ENCODE measurements at places on chromosomes 12 and 14.
A peak's percentile ranks its signal among the peaks of the same experiment; 100 is the strongest.

DNA sequence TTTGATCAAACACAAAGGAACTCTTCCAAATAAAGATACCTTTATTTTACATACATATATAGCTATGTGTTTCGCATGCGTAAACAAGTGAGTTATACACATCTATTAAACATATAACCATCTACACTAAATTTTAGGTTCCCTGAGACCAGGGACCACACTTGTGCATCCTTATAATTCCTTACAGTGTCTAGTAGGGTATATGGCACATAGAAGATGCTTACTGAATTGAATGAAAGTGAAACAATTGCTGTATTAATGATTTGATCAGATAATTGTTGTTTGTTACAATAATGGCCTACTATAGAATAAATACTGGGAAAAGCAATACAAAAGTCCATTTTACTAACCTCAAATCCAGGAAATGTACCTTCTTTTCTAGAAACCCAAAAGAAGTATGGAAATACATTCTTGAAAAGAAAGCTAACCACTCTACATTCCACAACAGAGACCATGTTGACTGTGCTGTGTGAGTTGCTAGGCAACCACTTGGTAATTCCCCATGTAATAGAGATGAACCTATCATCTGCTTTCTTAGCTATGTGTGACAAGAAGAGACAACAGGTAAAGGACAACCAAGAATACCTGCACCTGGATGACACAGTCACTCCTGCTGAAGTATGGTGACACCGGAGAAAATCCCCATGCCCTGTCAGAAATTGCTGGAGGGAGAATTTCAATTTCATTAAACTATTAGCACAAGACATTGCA, 11.9 kb upstream of the CIPC start:
- no peak overlapping the region for H3K27ac ChIP-seq
- no peaks in the 10 kb centered on the region for H3K36me3 ChIP-seq
- H3K27me3 ChIP-seq = peaks cover 12% of the 10 kb centered on the region
- no peaks in the 10 kb centered on the region for H3K4me1 ChIP-seq

GRCh38 chr14:96072746-96073145, 33.6 kb downstream of the C14orf132 start:
- DNase-seq = no peak

- H3K4me3 ChIP-seq = no peak overlapping the region
- H3K4me1 ChIP-seq = no peaks in the 10 kb centered on the region
- H3K27me3 ChIP-seq = no peaks in the 10 kb centered on the region
- no peaks in the 10 kb centered on the region for H3K36me3 ChIP-seq
- H3K27ac ChIP-seq = no peak overlapping the region
Observed at GRCh38 chr12:59874781-59875180, 279.0 kb downstream of the SLC16A7 start.

DNA sequence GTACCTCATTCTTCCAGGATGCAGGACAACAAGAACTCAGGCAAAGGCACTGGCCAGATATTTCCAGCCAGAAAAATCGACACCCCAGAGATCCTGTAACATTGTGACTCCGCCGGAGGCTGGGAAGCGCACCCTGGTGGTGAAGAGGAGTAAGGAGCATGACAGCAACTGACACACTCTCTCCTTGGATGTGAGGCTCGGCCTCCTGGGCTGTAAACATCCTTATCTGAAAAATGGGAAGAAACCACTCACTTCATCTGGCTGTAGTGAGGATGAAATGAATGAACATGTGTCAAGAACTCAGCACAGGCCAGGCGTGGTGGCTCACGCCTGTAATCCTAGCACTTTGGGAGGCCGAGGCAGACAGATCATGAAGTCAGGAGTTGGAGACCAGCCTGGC, 27.5 kb downstream of the TCHP start:
- H3K4me3 ChIP-seq = no peak overlapping the region
- DNase-seq = peak; percentile 41
- H3K36me3 ChIP-seq = peaks cover 19% of the 10 kb centered on the region

GRCh38 chr12:74890237-74890599, 319.4 kb downstream of the KCNC2 start:
- peak; percentile 83 for DNase-seq
- no peaks in the 10 kb centered on the region for H3K27me3 ChIP-seq
- no peak overlapping the region for H3K4me3 ChIP-seq
- peaks cover 2% of the 10 kb centered on the region for H3K4me1 ChIP-seq

DNA sequence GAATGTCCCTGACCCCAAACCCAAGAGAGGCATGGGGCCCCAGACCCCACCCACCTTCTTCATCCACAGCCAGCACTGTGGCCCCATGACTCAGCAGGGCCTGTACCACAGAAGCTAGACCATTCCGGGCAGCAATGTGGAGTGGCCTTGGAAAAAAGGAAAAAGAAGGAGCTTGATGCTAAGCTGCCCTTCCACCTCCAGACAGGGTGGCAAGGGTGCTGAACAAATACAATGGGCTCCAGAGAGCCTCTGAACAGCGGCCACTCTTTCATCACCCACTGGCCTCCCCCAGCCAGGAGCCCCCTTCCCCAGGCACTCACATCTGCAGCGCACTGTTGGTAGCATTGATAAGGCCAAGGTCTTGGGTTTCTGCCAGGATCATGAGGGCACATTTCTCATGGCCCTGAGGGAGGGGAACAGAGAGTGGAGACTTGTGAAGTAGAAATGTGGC, 13.9 kb downstream of the SLC39A5 start:
- no peaks in the 10 kb centered on the region for H3K4me1 ChIP-seq
- H3K27ac ChIP-seq = no peak overlapping the region
- no peaks in the 10 kb centered on the region for H3K27me3 ChIP-seq
- H3K36me3 ChIP-seq = peaks cover 54% of the 10 kb centered on the region
- DNase-seq = no peak
- no peak overlapping the region for H3K4me3 ChIP-seq

Measured in fibroblast of lung (primary cell).